Neural progenitor cell (in vitro differentiated cells): ENCODE measurements at places on chromosomes 4 and X.

- peak; percentile 25 for DNase-seq
These were observed 391.4 kb downstream of the SH2D1A start for GRCh38 chrX:124737771-124738170.

DNA sequence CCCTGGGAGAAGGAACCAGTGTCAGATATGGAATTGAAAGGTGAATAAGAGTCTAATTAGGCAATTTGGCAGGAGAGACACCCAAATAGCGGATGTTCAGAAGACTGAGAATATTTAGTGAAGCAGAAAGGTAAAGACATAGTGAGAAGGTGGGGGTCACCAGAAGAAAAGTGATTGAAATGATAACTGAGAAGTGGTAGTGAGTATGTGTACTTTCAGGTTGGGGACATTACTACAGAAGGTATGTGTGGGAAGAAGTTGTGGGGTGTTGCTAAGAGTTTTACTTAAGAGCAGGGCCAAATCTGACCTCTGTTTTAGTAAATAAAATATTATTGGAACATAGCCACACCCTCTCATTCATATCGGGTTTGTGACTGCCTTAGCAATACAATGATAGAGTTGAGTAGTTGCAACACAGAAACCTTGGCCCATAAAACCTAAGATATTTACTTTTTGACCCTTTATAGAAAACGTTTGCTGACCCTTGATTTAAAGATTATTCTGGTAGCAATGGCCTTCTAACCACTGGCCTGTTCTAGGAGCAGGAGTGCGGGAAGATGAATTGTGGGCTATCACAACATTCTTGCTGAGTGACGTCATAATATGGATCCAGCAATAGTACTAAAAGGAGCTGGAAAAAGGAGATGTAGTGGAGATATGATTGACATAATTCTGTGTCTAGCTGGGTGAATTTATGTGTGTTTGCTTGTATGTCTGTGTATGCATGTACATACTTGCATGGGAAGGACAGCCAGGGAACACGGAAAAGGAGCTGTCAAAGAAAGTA, 115.3 kb downstream of the HS3ST1 start:
- DNase-seq: no peak

GRCh38 chr4:26803211-26803861, 57.3 kb upstream of the STIM2 start:
- peak; percentile 81 for DNase-seq

DNA sequence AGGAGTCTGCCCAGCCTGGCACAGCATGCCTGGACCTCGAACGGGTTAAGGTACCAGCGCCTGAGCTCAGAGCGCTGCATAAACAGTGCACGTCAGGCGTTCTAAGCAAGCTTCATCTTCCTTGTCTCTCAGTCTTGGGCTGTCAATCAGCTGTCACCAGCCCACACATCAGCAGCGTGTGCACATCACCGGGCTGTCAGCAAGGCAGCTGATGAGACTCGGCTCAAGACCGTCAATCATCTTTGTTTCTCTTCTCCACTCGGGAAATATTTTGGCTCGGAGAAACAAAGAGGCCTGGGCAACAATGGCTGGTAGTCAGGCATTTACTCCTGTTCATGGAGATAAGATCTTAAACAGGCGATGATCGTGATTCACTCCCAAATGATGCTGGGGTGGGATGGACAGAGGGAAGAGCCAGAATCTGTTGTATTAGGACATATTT, 141.3 kb downstream of the LDB2 start:
- no peak for DNase-seq

DNA sequence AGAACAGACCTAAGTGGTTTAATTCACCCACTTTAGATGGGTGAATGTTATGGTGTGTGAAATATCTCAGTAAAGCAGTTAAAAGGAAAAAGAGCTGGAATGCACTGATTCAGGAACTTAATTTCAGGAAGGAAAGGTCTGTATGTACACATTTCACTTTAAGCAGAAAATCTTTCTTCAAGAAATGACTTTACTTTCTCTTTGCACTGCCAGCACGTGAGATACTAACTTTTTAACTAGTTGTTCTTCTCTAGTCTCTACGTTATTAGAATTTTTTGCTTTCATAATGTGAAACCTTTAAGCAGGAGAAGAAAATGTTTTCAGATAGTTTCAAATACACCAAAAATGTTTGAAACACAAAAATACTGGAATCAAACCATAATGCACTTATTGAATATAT, 18.8 kb downstream of the C4orf46 start:
- no peak for DNase-seq

- no peak for DNase-seq
These were observed 60.3 kb downstream of the MTHFD2L start for GRCh38 chr4:74218201-74218600.

- no peak for DNase-seq
These were observed 646 bp upstream of the GSX2 start for GRCh38 chr4:54099287-54099747.

GRCh38 chr4:84235126-84235944, 263.8 kb downstream of the NKX6-1 start:
- no peak for DNase-seq

DNA sequence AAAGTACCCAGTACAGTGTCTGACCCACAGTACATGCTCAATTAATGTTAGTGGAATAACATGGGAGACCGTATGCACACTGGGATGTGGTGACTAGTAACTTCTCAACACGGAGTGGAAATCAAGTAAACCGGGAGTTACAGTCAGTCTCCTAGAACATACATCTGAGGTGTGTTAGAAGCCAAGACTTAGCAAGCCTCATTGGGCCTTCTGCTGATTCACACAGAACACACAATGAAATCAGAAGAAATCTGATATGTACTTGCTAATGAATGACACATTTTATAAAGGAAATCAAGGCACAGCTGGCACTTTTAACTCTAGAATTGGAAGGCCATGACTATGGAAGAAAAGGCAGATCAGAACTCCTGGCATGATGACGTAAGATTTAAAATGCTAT, 13.0 kb downstream of the TRAPPC2 start:
- DNase-seq: no peak

GRCh38 chr4:16126714-16127113, 42.9 kb upstream of the PROM1 start:
- DNase-seq: no peak

- DNase-seq: peak; percentile 51
These were observed 86.7 kb downstream of the PTTG2 start for GRCh38 chr4:38046727-38047489.

DNA sequence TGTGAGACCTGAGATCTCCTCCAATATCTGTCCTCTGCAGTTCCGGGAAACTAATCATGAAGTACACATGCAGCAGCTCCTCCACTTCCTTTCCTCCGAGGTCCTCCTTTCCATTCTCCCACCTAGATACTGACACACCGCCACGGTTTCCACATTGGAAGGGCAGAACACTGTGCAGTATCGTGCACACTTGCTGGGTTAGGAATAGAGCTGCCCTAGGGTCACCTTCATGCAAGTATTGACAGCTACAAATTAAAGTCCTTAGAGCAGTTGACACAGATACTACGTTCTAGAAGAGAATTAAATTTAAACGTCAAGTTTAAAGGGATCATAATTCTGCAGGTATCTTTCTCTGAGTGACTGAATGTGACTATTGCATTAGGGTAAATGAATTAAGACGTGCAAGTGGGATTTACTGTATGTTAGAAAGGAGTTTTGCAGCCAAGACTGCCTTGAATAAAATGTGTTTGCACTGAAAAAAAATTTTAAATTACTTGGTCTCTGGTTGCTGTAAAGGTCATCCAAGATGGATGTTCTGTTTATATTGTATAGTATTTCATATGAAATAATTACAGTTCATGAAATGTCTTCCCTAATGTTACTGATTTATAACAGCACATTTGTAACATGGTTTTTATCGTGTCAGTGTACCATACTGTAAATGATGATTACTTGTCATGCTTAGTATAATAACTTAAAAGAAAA, 117.7 kb downstream of the STOX2 start:
- DNase-seq: no peak

GRCh38 chr4:169293343-169294176, 22.8 kb upstream of the SH3RF1 start:
- no peak for DNase-seq

GRCh38 chr4:74181219-74181618, 23.3 kb downstream of the MTHFD2L start:
- no peak for DNase-seq

DNA sequence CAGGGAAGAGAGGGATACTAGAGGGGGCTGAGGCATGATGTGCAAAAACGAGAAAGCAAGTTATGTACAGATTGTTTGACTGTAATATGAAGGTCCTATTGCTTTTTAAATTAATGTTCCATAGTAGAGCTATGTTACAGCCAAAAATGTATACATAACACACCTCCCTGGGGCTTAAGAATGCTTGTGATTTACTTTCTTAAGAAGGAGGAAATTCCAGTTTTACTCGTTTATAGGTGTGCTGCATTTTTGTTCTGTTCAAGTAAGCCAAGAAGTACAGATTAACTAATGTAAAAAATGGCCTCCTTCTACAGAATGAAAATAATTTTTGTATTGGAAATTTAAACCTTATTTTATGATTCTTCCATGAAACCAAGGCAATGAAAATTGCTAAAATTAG, 614.4 kb upstream of the NR3C2 start:
- DNase-seq: no peak

DNA sequence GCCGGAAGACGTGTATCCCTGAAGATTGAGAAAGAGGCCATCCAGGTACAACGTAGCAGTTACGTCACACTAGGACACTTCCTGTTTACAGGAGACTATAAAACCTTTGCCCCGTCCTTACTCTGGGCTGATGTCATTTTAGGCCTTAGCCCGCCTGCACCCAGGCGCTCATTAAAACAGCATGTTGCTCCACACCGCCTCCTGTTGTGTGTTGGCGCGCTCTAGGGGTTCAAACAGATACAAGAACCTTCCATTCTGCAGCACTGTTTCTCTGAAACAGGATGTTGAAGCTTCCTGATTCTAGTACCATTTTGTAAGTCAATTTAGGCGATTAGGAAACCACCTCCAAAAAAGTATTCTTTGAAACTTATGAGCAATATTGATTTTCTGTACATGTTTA, 722.1 kb downstream of the PCDH7 start:
- DNase-seq: peak; percentile 34

- no peak for DNase-seq
These were observed 34.5 kb downstream of the TSPAN7 start for GRCh38 chrX:38595801-38596200.

GRCh38 chr4:29521281-29521680, 1198.9 kb upstream of the PCDH7 start:
- no peak for DNase-seq

GRCh38 chr4:173698557-173699262, 168.7 kb upstream of the HAND2 start:
- no peak for DNase-seq

DNA sequence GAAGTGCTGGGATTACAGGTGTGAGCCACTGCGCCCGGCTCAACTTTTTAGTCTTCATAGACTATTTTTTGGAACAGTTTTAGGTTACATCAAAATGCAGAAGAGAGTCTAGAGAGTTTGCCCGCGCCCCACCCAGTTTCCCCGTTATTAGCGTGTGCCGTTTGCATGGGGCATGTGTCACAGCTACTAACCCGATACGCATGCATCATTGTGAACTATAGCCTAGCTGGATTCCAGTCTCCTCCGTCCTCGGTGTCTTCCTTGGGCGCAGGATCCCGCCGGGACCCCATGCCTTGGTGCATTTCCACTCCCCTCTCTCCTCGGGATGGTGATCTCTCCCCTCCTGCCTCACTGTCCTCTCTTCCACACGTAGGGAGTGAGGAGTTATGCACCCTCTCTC, 85.5 kb upstream of the ADRA2C start:
- DNase-seq: no peak

DNA sequence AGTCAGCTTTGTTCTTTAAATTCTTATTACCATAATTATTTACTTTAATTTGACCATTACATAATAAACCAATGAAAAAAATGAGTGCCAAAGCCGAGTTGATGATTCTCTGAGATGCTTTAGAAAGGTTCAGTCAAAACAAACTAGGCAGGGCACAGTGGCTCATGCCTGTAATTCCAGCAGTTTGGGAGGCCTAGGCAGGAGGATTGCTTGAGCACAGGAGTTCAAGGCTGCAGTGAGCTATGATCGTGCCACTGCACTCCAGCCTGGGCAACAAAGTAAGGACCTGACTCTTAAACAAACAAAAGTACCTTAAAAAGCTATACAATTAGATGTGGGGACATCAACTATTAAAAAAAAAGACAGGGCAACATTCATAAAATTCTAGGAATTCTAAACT, 75.0 kb downstream of the AFAP1 start:
- DNase-seq: no peak

- peak; percentile 50 for DNase-seq
These were observed 55.5 kb downstream of the WFS1 start for GRCh38 chr4:6324999-6325787.

- DNase-seq: no peak
These were observed 61.4 kb upstream of the PJA1 start for GRCh38 chrX:69226459-69227158.

GRCh38 chr4:156974264-156974663, 2.7 kb upstream of the PDGFC start:
- DNase-seq: no peak

DNA sequence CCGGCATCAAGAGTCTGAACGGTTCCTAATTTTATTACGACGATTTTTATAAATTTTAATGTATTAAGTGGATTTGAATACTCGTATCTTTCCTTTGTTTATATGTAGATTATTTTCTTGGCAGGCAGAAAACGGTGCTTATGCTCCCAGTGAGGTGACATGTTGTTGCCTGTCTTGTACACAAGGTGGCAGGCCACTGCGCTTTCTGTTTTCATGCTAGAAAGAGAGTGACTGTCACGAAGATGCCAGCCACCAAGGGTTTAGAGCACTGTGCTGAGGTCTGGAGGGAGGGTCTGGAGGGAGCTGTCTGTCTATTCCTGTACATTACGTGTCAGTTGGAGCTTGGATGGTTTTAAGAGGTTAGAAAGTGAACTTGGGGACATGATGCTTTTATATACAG, 87.7 kb downstream of the SHROOM2 start:
- DNase-seq: peak; percentile 41

- no peak for DNase-seq
These were observed 13.8 kb downstream of the MPP1 start for GRCh38 chrX:154791467-154791866.

DNA sequence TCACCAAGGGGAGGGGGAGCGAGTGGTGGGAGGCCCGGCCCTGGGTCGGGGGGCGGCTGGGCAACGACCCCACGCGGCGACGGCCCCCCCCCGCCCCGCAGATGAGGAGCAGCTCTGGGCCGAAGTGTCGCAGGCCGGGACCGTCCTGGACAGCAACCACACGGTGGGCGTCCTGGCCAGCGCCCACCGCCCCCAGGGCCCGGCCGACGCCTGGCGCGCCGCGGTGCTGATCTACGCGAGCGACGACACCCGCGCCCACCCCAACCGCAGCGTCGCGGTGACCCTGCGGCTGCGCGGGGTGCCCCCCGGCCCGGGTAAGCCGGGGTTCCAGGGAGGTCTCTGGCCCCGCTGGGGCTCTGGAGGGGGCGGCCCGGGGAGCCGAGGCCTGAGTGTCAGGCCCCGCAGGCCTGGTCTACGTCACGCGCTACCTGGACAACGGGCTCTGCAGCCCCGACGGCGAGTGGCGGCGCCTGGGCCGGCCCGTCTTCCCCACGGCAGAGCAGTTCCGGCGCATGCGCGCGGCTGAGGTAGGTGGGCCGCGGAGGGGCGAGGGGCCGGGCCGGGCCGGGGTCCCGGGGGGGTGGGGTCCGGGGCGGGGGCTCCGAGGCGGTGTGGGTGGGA, 8.7 kb upstream of the FGFRL1 start:
- DNase-seq: peak; percentile 68
